ENCODE measurements at places on chromosomes 1 and 21. TPM values are rescaled to one million over a fixed set of nuclear protein-coding genes. Genes with fewer than 3 reads are reported as not detected.

The OLIG2 gene
- not detected for total RNA-seq

The LAD1 gene
- not detected for total RNA-seq

The ZNF648 gene
- total RNA-seq: not detected

The LAX1 gene
- total RNA-seq: 20.5 TPM

The GJB5 gene
- total RNA-seq: not detected

The MGST3 gene
- 61.6 TPM for total RNA-seq

The GRIK1 gene
- not detected for total RNA-seq

The IGSF9 gene
- not detected for total RNA-seq
